ENCODE measurements at places on chromosomes 4 and X. TPM values are rescaled to one million over a fixed set of nuclear protein-coding genes. Genes with fewer than 3 reads are reported as not detected.

Gene F8
- total RNA-seq, result 1.4 TPM

Gene MAP7D2
- total RNA-seq, result 0.09 TPM

Gene SRPX
- total RNA-seq, result not detected

GRCh38 chr4:37023504-37023903 is 221.0 kb upstream of the NWD2 start:
- DNase-seq, result no peak

- no peak for DNase-seq
Measured at GRCh38 chr4:107835406-107835805, 10.7 kb downstream of the SGMS2 start.

DNA sequence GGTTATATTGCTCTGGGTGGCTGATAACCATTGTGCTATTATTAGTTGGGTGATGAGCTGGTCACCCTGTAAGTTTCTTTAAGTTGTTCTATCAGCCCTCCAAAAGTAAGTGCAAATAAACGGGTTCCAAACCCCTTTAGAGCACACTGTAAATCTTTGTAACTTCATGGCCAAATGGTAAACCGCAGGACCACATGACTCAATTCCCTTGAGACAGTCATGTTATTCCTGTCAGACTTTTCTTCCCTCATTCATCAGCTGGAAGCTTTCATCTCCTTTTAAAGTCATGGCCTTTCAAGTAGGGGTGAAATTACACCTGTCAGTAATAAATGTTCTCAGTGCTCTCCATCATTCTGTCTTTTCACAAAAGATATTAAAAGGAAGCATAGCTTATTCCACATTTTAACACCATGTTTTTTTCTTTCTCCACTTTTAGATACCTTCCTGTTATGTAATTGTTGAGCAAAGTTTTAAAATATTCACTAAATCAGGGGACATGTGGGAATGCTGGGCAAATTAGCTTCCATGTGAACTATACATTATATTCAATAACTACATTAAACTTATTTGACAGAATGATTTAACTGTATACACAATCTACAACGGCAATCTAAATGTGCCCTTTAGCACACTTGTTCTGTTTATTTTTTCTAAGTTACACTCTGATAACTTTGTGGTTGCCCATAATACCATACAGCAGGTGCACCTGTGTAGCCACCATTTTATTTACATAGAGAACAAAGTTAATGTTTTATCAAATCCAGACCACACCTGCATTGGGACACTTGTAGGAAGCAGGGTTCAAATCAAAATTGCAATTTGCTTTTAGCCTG is 275.5 kb downstream of the CFAP299 start:
- no peak for DNase-seq

GRCh38 chrX:63508668-63509067 is 157.5 kb upstream of the SPIN4 start:
- no peak for DNase-seq

DNA sequence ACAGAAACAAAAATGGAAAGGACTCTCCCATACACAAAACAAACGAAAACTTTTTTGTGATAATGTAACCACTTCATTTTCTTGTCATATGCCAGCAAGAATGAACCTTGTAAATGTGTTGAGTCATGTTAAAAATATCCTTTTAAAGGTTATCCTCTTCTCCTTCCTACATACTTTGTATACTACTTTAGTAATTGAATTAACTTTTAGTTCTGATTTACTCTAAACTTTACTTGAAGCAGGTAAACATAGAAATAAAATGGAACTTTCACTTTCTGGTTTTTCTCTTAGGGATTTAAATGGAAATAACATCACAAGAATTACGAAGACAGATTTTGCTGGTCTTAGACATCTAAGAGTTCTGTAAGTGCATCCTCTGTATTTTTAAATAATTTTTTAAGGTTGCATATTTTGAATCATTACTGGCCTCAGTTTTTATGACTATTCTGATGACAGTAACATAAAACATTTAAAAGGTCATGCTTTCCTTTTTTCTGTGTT is 4.7 kb downstream of the SLIT2 start:
- no peak for DNase-seq

DNA sequence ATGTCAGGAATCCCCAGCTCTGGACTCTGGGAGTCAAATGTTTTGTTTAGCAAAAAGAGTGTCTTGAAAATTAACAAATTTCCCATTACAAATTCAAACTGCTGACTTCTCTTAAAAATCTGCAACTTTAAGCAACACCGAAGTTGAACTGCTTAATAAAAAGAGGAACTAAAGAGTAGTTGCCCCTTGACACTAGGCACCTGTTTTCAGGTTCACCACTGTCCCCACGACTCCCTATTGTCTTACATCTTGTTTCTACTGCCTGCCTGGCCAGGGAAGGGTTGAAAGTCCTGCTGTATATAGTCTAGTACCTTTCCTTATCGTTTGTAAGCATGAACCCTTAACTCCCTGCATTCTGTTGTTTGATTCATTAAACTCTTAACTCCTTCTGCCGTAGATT is 173.9 kb downstream of the SCFD2 start:
- no peak for DNase-seq

DNA sequence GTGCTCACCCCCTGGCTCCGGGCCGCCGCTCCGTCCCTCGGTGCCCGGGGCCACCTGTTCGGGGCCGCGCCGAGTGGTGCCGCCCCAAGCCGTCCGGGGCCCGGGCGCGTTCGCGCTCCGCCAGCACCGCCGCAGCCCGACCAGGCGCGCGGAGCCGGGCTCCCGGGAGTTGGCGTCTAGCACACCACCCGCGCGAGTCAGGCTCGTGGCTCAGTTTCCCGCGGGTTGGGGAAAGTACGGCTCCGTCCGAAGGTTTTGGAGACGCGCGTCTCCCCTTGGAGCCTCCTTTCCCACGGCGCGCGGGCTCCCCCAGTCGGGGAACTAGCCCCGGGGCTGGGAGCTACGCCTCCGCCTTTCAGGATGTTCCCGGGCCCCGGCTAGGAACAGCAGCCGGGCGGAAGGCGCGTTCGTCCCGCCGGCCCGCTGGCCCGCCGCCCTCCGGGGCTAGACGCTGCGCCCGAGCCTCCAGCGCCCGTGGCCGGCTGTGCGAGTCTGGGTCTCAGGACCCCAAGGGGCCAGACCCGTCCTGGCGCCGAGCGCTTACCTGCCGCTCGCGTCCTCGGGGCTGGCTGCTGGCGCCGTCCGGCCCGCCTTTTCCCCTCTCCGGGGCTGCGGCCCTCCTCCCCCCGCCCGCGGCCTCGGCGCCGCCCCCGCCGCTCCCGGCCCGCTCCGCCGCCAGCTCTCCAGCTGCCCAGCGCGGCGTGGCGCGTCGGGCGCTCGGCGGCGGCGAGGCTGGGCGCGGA is at the start of gene ADGRG2:
TSS of gene ADGRG2 (minus strand) at position 571 of the 743 bp plus-strand sequence. CDS start 53,634 bp downstream, outside the sequence.
- no peak for DNase-seq

DNA sequence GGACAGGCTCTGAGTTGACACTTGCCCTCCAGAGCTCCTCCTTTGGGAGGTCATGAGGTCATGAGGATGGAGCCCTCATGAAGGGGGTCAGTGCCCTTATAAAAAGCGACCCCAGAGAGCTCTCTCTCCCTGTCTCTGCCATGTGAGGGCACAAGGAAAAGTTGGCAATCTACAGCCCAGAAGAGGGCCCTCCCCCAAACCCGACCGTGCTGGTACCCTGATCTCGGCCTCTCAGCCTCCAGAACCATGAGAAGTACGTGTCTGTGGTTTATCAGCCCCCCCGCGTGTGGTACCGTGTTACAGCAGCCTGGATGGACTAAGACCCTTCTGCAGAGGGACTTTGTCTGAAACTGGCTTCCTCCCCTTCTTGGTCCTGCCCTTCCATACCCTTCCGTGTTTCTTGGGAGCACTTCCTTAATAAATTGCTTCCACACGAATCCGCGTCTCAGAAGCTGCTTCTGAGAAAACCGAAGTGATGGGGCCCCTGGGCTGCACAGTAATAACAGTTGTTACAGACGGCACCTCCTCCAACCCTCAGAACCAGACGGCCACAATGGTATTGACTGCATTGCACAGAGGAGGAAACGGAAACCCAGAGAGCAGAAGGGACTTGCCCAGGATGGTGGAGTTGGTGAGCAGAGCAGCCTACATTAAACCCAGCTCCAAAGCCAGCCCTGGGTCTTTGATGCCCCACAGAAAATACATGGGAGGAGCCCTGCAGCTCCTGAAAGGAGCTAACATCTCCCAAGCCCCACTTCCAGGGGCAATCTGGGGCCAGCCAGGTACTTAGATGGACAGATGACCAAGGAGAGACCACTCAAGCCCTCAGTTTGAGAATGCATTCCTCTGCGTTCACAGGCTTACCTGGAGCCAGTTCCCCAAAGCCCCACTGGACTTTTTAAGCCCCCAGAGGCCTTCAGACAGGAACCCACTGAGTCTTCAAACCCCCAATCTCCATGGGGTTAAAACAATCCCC is 242.7 kb downstream of the BCOR start:
- peak; percentile 92 for DNase-seq

GRCh38 chr4:85445050-85445639 is 29.8 kb upstream of the ARHGAP24 start:
- no peak for DNase-seq

DNA sequence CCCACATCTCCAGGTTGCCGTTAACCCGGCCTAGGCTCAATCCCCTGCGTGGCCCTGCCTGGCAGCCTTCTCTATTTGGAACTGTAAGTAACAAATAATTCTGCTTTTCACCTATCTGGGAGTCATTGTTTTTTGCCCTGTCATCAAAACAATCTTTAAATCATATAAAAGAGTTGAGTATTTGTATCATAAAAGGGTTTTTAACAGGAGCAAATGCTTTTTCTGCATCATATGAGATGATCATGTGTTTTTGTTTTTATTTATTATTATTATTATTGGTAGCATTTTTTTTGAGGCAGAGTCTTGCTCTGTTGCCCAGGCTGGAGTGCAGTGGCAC is 10.0 kb upstream of the TLR3 start:
- DNase-seq, result no peak

Data from natural killer cell (primary cell).